ENCODE measurements at places on chromosomes 12 and 14.

DNA sequence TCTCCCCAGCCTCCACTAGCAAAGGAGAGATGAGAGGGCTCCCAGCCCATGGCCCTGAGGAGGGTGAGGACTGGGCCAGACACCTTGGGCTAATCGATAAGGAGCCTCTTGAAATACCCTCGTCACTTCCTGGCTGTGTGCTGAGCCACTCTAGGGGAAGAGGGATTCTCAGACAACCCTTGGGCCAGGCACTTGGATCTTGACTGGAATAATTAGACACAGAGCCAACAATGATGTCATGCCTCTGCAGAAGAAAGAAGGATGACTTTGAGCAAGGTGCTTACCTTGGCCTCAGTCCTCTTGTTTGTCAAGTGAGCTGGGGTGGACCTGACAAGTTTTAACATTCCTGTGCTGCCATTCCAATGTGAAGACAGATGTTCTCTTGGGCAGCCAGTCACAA is 83.1 kb downstream of the LRRC74A start:
- DNase-seq = no peak
- no peak overlapping the region for H3K4me3 ChIP-seq
- H3K4me1 ChIP-seq = peaks cover 24% of the 10 kb centered on the region
- H3K36me3 ChIP-seq = no peaks in the 10 kb centered on the region
- H3K27ac ChIP-seq = peak overlapping the region; percentile 86

- no peak for DNase-seq
- no peaks in the 10 kb centered on the region for H3K27me3 ChIP-seq
- H3K27ac ChIP-seq = no peak overlapping the region
- H3K36me3 ChIP-seq = no peaks in the 10 kb centered on the region
- H3K4me1 ChIP-seq = no peaks in the 10 kb centered on the region
Observed at GRCh38 chr12:45591635-45592034, 137.9 kb upstream of the ARID2 start.

DNA sequence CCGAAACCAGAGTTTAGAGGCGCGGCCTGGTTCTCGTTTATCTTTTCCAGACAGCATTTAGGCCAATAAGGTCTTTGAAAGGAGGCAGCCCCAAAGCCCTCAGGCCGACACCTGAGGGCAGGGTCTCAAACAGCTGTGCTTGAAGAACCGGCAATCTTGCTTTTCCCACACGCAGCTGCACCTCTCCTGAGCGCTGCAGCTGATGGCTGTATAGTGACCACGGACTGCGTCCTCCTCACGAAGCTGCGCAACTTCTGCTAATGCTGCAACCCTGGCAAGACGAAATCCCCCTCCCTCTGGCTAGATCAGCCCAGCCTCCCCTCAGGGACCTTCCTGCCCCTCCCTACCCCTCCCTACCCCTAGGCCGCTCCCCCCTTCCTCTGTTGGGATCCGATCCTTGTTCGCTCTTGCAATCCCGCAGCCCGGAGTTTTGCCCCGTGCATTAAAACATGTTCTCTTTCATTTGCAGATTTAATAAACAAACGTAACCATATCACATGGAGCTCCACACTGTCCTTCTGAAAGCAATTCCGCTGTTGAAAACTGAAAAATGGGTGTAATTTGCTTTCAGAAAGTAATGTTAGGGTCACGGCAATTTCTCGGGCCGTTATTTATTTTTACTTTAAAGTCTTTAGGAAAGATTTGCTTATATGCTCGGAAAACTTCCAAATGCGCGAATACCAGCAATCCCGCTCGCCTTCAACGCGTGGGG is 4.8 kb upstream of the PAX9 start:
- no peak overlapping the region for H3K4me3 ChIP-seq
- no peak for DNase-seq
- no peaks in the 10 kb centered on the region for H3K36me3 ChIP-seq
- H3K27me3 ChIP-seq = peaks cover 100% of the 10 kb centered on the region
- no peak overlapping the region for H3K27ac ChIP-seq

GRCh38 chr12:65655074-65655493 is 169.2 kb upstream of the HMGA2 start:
- no peaks in the 10 kb centered on the region for H3K36me3 ChIP-seq
- no peak overlapping the region for H3K4me3 ChIP-seq

- H3K27me3 ChIP-seq = no peaks in the 10 kb centered on the region
- H3K36me3 ChIP-seq = no peaks in the 10 kb centered on the region
- H3K4me3 ChIP-seq = no peak overlapping the region
Observed at GRCh38 chr14:52303236-52303635, 10.9 kb upstream of the PTGER2 start.

GRCh38 chr14:66650491-66650911 is 142.6 kb downstream of the GPHN start:
- H3K4me1 ChIP-seq = peaks cover 6% of the 10 kb centered on the region
- no peaks in the 10 kb centered on the region for H3K36me3 ChIP-seq
- no peak overlapping the region for H3K4me3 ChIP-seq
- H3K27ac ChIP-seq = peak overlapping the region; percentile 16
- H3K27me3 ChIP-seq = no peaks in the 10 kb centered on the region
- DNase-seq = no peak

GRCh38 chr14:99073431-99073830 is 198.6 kb downstream of the BCL11B start:
- H3K4me3 ChIP-seq = no peak overlapping the region
- no peak for DNase-seq
- H3K27me3 ChIP-seq = no peaks in the 10 kb centered on the region
- peaks cover 3% of the 10 kb centered on the region for H3K36me3 ChIP-seq
- H3K27ac ChIP-seq = no peak overlapping the region
- no peaks in the 10 kb centered on the region for H3K4me1 ChIP-seq

GRCh38 chr12:60197589-60197988 is 601.8 kb downstream of the SLC16A7 start:
- DNase-seq = no peak
- H3K27ac ChIP-seq = no peak overlapping the region
- no peaks in the 10 kb centered on the region for H3K4me1 ChIP-seq
- H3K4me3 ChIP-seq = no peak overlapping the region

DNA sequence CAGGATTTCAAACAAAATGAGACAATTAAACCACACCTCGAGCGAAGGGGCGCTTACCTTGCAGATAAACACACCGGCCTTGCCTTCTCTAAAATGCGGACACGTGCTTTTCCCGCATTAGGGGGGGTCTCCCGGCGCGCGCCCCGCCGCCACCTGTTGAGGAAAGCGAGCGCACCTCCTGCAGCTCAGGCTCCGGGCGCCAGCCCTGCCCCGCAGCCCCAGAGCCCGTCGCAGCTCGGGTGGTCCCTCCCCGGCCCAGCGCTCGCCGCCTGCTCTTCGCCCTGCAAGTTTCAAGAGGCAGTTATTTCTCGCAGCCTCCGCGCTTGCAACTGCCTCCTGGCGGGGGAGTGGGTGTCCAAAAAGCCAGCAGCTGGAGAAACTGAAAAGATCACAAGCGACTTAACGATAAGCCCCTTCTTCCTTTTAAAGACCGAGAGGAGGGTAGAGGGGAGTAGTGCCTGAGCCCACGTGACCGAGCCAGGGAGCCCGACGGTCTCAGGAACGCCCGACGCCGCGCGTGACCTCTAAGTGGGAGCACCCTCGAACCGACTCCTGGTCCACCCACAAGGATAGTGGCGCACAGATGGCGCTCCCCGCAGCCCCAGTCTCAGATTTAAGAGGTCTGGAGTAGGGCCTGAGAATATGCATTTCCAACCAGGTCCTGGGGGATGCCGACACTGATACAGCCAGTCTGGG is at the start of gene ESR2:
ESR2 (minus strand) TSS at position 396 of the 696 bp plus-strand sequence. CDS start 11,386 bp downstream, outside the sequence.
- H3K36me3 ChIP-seq = no peaks in the 10 kb centered on the region
- no peak within 1 kb of the TSS for H3K27ac ChIP-seq
- H3K27me3 ChIP-seq = peaks cover 44% of the 10 kb centered on the region
- DNase-seq = no peak
- peaks cover 8% of the 10 kb centered on the region for H3K4me1 ChIP-seq

DNA sequence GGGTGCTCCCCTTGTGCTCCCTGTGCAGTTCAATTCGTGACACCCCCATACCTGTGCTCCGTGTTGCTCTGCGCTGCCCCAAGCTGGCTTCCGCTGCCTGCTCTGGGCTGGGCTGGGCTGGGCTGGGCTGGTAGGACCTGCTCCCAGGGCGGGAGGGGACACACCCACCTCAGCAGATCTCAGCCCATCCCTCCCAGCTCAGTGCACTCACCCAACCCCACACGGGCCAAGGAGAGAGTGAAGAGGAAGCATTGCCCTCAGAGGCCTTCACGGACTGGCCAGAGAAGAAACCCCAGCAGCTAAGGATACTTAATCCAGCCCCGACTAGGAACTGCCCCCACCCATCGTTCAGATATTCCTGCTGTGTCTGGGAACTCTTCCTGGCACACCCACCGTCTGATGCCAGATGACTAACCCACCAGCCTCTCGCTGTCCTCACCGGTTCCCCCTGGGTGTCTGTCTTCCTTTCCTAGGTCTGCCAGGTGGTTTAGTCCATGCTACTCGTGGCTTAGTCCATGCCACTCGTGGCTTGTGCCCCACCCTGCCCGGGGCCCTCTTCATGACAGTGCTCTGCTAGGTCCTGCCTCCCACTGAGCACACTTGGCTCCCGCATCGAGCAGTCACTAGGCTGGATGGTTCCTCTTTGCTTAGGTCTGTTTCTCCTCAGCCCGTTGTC is at the start of gene LPAR5:
LPAR5 (minus strand) TSS at position 104 of the 676 bp plus-strand sequence. CDS start 14,711 bp downstream, outside the sequence.
- H3K4me3 ChIP-seq = peak within 1 kb of the TSS; percentile 76
- H3K27ac ChIP-seq = peak within 1 kb of the TSS; percentile 89
- no peak for DNase-seq
- H3K27me3 ChIP-seq = no peaks in the 10 kb centered on the region
- peaks cover 9% of the 10 kb centered on the region for H3K36me3 ChIP-seq

DNA sequence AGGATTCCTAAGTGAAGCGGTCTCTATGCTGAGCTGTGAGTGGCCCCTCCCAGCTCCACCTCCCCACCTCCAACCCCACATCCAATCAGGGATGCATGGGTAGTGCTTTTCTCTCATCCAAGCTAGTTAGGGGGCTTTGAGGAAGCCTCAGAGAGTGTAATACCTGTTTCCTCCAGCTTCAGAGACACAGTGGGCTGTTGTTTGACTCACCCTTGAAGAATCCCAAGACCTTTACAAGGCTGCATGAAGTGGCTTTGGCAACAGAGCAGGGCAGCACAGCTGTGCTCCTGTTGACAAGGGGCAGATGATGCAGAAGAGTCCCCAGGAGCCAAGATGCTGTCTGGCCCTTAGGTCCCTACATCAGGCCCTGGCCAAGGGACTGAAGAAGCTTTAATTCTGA is 27.1 kb upstream of the CLMN start:
- no peaks in the 10 kb centered on the region for H3K4me1 ChIP-seq
- H3K36me3 ChIP-seq = no peaks in the 10 kb centered on the region
- H3K27ac ChIP-seq = no peak overlapping the region
- peaks cover 15% of the 10 kb centered on the region for H3K27me3 ChIP-seq
- no peak overlapping the region for H3K4me3 ChIP-seq

DNA sequence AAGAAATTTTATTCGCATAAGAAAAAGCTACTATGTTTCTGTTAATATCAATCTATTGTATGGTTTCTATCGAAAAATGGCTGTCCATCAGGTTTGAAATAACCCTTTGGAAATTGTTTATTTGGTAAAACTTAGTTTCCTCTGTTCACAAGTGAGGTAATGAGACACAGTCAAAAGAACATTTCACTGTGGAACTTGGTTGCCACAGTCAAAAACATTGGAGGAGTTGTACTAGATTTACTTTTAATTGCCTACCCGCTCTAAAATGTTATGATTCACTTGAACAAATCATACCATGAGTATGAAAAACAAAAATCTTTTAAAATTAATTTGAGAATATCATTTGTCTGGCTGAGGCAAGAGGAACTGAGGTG is 46.5 kb downstream of the ITPR2 start:
- H3K4me3 ChIP-seq = no peak overlapping the region
- H3K27ac ChIP-seq = no peak overlapping the region
- no peak for DNase-seq
- peaks cover 2% of the 10 kb centered on the region for H3K36me3 ChIP-seq

DNA sequence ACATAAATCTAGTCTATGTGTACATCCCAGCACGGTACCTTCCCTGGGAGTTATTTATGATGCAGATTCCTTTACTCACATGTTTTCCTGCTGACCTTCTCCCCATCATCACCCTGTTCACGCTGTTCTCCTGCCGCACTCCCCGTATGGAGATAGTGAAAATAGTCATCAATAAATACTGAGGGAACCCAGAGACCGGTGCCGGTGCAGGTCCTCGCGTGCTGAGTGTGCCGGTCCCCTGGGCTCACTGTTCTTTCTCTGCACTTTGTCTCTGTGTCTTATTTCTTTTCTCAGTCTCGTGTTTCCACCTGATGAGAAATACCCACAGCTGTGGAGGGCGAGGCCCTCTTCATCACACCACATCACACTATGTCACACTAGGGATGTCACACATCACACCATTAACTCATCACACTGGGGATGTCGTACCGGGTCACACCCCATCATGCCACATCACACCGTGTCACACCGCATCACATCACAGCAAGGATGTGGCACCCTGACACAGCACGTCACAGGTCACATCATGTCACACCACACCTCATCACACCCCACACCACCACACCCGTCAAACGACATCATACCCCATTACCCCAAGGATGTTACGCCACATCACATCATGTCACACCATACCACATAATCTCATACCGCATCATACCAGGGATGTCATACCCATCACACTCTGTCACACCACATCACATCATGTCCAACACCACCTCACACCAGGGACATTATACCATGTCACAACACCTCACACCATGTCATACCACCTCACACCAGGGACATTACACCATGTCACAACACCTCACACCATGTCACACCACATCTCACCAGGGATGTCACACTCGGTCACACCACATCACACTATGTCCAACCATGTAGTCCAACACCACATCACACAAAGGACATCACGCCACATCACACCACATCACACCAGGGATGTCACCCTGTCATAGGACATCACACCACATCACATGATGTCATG is 207.0 kb downstream of the TMEM121 start:
- no peaks in the 10 kb centered on the region for H3K4me1 ChIP-seq
- no peak overlapping the region for H3K27ac ChIP-seq
- H3K27me3 ChIP-seq = peaks cover 29% of the 10 kb centered on the region
- no peak overlapping the region for H3K4me3 ChIP-seq

DNA sequence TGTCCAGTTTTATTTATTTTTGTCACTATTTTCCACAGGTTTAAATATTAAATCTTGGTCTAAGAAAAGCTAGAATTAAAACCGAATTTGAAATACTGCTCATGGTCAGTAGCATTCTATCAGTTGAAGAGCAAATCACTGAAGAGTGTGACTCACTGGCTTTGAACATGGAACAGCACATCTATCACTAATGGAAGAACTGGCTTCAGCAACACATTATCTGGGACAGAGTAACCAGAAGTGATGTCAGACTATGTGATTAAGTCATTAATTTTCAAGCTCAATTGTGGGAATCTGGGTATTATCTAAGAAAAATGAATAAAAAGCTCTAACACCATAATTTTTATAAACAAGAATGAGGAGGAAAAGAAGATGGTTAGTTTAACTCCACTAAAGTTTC is 527.5 kb downstream of the TMTC2 start:
- no peaks in the 10 kb centered on the region for H3K4me1 ChIP-seq
- no peak overlapping the region for H3K27ac ChIP-seq
- no peak overlapping the region for H3K4me3 ChIP-seq
- H3K27me3 ChIP-seq = no peaks in the 10 kb centered on the region
- no peak for DNase-seq
- no peaks in the 10 kb centered on the region for H3K36me3 ChIP-seq

- no peak overlapping the region for H3K27ac ChIP-seq
- no peak overlapping the region for H3K4me3 ChIP-seq
- DNase-seq = no peak
- peaks cover 2% of the 10 kb centered on the region for H3K36me3 ChIP-seq
- peaks cover 16% of the 10 kb centered on the region for H3K4me1 ChIP-seq
Observed at GRCh38 chr14:71441126-71441525, 491.1 kb upstream of the RGS6 start.
